Erythroblast (primary cell): ENCODE measurements at places on chromosomes 16 and 17.
A peak's percentile ranks its signal among the peaks of the same experiment; 100 is the strongest.

GRCh38 chr17:76968707-76969597 is 100.7 kb downstream of the MGAT5B start:
- DNase-seq: no peak

GRCh38 chr17:81150377-81151077 is 14.8 kb upstream of the PVALEF start:
- no peak for DNase-seq

GRCh38 chr17:14688134-14688533 is 387.3 kb downstream of the HS3ST3B1 start:
- no peak for DNase-seq

DNA sequence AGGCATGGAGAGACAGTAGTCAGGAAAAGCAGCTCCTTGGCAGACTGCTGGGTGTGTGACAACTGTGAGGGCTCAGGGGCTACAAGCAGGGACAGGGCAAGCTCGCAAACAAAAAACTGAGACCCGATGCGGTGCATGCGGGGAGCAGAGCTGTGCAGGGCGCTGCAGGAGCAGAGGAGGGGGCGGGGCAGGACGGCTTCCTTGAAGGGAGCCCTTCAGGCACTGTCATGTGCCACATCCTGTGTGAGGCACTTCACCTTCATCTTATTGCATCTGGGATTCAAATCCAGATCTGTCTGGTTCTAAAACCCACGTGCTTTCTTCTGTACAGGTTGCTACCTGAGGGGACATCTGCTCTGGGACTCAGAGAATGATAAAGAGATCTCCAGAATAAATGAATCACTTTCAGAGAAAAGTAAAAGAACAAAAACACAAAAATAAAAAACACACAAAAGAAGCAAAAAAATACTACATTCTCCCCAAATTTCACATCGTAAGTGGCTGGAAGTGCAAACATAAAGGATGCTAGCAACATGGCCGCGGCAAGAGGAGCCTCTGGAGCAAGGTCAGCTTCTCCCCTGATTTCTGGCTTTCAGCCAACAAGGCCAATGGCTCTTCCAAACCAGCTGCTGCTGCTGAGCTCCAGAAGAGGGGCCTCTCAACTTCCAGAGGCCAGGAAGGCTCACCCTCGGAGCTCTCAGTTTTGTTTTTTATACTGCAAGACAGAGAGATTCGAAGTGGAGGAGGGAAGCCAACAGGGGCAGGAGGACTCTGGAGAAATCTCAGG is 14.2 kb downstream of the LYRM9 start:
- no peak for DNase-seq

GRCh38 chr16:27795992-27796614 is 246.2 kb downstream of the KATNIP start:
- peak; percentile 56 for DNase-seq

DNA sequence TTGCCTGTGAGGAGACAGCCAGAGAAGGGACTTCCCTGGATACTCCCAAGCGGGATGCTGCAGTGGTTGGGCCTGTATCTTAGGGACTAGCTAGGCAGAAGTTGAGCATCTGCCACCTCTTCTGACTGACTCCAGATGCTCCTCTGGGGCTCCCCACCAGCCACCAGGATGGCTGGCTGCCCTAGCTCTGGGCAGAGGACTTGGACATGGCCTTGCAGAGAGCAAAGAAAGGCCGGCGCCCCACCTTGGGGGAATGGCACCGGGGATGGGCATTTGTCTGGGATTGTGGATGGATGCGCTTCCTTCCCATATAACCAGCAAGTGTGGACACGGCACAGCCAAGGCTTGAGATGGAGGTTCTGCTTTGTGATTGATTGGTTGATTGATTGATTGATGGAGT is 69.0 kb downstream of the OR1D5 start:
- no peak for DNase-seq

GRCh38 chr16:29992344-29992967 is 3.0 kb downstream of the HIRIP3 start:
- DNase-seq: no peak

- no peak for DNase-seq
Measured at GRCh38 chr16:49463529-49463928, 89.9 kb downstream of the C16orf78 start.

DNA sequence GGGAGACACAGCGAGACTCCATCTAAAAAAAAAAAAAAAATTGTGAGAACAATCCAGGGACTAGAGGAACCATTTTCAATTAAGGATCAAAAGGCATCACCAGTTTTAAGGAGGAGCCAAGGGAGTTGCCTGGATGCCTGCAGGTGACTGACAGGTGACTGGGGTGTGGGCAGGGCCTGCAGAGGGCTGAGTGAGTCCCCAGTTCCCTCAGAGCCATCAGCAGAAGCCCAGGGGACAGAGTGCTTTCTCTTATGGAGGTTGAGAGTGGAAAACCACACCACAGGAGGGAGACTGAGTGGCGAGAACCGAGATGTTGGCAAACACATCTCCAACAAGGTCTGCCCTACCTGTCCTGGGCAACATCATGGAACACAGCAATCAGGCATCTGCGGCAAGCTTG is 27.1 kb upstream of the CREBBP start:
- no peak for DNase-seq

- DNase-seq: no peak
Measured at GRCh38 chr16:47470810-47471209, 9.7 kb downstream of the PHKB start.

DNA sequence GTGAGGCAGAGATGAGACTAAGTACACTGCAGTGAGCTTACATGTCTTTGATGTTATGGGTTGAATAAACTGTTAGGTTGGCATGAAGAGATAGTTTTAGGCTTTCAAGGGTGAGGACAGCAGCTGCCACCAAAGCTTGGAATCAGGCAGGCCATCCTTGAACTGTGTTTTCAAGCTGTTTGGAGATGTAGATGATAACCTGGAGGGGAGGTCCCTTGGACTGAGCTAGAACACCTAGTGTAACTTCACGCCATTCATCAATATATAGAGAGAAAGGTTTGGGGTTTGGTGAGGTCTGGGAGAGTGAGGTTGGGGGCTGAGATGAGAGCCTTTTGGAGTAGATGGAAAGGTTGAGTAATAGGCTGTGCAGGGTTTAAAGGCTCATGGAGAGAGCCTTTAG is 2447.0 kb downstream of the TP53TG3F start:
- DNase-seq: no peak

GRCh38 chr17:40980596-40980995 is 3.5 kb downstream of the KRT40 start:
- no peak for DNase-seq

- DNase-seq: peak; percentile 89
Measured at GRCh38 chr17:7356072-7356549, 1.2 kb downstream of the TMEM95 start.

GRCh38 chr16:82899006-82899405 is 272.2 kb downstream of the CDH13 start:
- DNase-seq: no peak

DNA sequence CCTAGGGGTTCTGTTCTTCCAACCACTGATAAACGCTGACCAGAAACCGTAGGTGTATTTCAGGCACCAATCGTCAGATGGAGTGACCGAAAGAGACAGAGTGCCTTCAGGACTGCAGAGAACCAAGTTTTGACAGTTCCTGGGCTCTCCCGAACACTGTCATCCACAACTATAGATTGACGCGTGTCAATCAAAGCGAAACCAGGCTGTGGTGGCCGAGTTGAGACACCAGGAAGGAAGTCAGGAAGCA is 11.9 kb upstream of the AURKB start:
- DNase-seq: no peak

DNA sequence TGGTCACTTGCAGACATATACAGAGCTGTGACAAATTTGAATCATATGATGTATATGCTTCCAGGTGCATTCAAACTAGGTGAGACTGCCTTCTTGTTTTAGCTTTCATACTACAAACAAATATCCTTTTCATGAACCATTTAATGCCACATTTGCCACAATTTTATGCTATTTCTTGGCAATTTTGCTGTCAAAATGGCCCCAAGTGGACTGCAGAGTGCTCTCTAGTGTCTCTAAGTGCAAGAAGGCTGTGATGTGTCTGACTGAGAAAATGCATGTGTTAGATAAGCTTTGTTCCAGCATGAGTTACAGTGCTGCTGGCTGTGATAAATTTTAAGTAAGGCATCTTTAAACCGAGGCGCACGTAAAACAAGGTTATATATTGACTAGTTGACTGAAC is 38.3 kb downstream of the CDH13 start:
- no peak for DNase-seq

DNA sequence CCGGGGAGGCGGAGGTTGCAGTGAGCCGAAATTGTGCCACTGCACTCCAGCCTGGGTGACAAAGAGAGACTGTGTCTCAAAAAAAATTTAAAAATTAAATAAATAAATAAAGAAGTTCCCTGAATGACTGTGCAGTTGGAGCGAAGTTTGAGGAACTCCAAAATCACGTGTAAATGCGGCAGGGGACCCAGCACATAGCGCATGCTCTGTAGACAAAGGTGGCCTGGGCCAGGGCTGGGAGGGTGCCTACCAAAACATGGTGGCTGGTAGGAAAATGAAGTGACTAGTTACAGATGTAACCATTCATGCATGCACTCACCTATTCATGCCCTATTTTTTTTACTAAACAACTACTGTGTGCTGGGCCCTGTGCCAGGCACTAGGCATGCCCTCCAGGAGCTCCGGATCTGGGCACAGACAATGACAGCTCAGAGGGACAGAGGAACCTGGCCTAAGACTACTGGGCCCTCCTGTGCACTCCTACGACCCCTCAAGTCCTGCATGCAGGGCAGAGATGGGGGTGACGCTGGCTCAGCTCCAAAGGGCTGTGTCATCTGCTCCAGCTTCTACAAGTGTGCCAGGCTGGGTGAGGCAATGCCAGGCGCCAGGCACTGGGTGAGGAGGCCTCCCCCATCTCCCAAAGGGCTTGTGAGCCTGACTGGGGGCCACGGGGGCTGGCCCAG is 65.3 kb downstream of the RMI2 start:
- DNase-seq: no peak

DNA sequence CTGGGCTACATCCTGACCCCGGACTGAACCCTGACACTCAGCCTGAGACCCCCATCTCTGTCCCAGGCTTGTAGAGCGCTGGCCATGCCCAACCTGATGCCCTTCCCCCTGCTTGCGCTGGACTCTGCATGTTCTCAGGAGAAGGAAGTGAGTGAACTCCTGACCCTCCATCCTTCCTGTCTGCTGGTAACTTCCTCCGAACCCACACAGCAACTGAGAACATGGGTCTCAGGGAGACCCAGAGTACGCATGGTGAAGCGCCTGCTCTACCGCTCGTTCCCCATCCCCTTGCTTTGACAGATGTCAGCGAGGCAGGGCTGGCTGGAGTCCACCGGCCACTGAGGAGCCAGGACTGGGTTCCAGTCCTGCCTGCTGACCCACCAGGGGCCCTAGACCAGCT is 6.1 kb downstream of the CAMKK1 start:
- no peak for DNase-seq

- no peak for DNase-seq
Measured at GRCh38 chr17:50277357-50277754, 3.1 kb downstream of the TMEM92 start.

GRCh38 chr17:9880582-9880999 is 24.5 kb downstream of the RCVRN start:
- DNase-seq: no peak

DNA sequence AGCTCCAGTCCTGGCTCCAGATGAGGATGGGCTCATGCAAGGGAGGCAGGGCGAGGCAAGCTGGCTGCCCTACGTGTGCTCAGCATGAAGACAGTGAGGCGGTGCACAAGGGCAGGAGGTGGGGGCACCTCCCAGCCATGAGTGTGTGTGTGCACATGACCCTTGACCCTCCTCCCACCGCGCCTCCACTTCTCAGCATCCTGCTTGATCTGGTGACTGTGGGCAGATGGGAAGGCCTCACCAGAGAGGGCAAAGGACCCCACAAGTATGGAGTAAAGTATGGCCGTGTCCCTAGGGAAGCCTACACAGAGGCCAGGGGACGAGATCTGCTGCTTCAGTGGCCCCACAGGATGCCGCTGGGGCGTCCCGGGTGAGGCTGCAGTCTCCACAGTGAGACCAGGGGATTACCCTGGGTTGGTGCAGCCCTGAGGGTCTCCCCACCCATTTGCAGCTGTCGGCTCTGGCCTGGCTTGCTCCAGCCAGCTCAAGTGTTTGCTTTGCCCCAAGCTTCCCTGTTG is 7.9 kb upstream of the RNF222 start:
- no peak for DNase-seq

DNA sequence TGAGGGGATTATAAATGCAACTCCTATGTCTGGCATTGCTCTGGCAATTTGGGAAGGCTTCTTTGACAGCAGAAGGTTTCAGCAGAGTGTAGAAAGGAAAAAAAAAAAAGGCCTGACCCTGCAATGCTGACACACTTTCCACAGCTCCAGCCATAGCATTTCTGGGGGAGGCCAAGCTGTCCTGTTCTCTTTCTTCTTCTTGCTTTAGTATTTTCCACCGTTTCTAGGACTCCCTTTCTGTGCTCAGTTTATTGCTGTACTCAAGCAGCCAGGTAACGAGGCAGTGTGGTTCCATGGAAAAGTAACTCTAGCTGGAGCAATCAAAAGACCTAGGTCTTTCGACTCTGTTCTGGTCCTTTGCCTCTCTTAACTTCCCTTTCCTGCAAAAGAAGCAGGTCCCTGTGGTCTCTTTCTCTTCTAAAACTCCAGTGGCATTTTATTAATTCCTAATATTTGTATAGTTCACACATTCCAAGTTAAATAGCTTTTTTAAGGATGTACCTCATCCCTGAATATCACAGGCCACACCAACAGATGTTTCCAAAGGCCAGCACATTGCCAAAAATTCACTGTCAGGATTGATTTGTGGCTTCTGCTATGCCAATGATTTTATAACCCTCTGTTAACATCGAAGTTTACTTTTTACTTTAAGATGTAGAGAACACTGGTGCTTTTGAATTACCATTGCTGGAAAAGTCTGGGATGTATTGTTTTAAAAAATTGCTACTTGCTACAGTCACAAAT is 90.3 kb upstream of the BCAR1 start:
- DNase-seq: no peak

DNA sequence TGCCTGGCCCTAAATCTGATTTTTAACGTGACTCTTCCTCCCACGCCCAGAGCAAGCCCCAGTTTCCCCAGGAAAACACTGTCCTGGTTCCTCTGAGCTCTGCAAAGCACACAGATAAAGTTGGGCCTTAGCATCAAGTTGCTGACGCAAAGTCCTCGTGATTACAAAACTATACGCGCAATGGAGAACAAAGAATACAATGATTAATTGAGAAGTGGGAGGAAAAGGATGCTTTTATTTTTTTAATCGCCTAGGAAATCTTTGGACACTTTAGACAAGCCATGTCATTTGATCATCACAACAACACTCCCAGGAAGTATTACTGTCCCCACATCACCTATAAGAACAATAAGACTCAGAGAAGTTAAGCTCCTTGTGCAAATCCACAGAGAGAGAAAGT is 30.5 kb upstream of the CES5A start:
- DNase-seq: no peak

DNA sequence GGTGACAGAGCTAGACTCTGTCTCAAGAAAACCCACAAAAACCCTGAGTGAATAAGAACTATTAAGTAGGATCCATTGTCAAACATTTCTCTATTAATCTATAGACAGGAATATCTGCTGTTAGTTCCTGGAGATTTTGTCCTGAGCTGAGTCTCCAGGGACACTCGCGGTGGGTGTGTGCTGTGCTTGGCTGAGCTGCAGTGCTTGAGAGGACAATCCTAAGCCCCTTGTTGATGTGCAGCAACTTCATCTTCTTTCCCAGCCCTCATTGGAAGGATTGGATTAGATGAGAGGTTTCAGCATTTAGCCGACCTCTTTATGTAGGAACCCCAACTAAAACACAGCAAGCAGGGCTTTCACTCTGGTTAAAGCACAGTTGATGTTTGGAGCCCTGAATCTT is 33.3 kb downstream of the NDEL1 start:
- DNase-seq: no peak

- no peak for DNase-seq
Measured at GRCh38 chr17:65054602-65055001, 1.9 kb downstream of the GNA13 start.
